ENCODE measurements at places on chromosomes 4 and X.

- no peak for DNase-seq
These were observed 9.7 kb downstream of the SMIM10 start for GRCh38 chrX:135000516-135000915.

GRCh38 chr4:10897076-10897475, 212.5 kb upstream of the CLNK start:
- DNase-seq = no peak

DNA sequence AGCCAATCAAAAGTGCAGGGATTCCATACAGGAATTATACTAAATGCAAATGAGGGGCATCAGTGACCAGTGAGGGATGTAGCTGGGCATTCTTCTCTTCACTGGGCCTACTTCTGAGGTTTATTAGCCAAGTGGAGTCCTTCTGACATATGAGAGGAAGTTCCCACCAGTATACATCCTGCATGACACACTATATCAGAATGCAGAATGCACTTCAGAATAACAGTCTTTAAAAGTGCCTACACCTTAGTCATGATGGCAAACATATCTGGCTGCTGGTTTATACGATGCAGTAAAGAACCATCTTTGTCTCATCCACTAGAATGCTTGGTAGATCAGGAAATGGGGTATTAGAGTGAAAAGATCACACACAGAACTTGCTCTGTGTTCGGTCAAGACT, 180.3 kb upstream of the PPARGC1A start:
- no peak for DNase-seq

DNA sequence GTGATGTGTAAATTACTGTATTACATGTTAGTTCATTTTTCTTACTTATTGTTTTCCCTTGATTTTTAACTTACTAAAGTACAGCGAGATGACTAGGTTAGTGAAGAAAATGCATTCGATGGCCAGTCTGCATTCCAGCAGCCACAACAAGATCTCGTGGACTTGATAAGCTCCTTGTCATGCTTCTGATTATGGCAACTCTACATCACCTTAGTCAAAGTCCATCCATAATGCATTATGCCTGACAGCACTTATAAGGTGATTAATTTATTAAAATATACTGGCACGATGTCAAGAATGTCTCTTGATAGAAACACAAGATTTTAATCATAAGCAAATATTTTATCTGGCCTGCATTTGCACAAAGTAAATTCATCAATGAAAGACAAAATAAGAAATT, 109.9 kb upstream of the NAP1L5 start:
- DNase-seq = no peak

DNA sequence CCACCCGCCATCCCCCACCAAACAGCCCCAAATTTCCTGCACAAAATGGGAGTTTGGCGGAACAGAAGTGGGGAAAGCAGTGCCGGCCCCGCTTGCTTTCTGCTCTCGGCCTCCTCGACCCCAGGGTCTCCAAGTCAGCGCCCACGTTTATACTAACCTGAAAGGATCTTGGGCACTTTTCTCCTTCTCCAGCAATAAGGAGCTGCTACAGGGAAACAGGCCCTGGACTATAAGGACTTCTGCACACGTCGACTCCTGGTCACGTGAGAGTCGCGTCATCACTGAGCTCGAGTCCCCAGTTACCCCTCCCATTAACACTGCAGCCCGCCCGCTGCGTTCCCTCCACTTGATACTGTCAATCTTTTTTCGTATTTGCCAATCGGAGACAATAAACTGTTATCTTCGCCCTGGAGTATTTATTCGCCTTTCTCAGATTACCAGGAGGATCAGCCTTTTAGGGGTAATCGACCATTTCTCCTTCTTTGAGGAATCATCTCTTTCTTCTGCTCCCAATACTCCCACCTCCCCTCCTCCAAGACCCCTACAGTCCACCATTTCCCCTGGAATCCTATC, at the start of gene TCEAL8:
TCEAL8 (minus strand) TSS at position 235 of the 573 bp plus-strand sequence. CDS start 1,176 bp downstream, outside the sequence.
- peak; percentile 31 for DNase-seq

- DNase-seq = no peak
These were observed 34.8 kb downstream of the MFSD8 start for GRCh38 chr4:127930175-127930574.

GRCh38 chr4:6680372-6681034, 13.2 kb upstream of the S100P start:
- DNase-seq = no peak

DNA sequence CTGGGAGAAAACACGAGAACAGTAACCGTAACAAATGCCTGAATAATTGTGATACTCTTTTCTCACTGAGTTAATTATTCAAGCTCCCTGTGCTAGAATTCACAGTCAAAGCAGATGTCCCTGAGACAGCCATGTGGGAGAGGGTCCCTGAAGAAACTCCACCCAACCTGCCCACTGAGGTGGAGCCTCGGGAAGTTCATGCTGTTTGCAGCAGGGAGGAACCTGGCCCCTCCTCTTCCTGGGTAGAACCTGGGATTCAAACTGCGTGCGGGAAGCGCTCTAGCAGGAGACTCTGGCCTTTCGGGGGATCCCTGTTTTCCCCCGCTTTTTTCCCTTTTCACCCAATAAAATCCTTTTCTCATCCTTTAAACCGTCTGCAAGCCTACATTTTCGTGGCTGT, 20.2 kb upstream of the RHOH start:
- peak; percentile 60 for DNase-seq

DNA sequence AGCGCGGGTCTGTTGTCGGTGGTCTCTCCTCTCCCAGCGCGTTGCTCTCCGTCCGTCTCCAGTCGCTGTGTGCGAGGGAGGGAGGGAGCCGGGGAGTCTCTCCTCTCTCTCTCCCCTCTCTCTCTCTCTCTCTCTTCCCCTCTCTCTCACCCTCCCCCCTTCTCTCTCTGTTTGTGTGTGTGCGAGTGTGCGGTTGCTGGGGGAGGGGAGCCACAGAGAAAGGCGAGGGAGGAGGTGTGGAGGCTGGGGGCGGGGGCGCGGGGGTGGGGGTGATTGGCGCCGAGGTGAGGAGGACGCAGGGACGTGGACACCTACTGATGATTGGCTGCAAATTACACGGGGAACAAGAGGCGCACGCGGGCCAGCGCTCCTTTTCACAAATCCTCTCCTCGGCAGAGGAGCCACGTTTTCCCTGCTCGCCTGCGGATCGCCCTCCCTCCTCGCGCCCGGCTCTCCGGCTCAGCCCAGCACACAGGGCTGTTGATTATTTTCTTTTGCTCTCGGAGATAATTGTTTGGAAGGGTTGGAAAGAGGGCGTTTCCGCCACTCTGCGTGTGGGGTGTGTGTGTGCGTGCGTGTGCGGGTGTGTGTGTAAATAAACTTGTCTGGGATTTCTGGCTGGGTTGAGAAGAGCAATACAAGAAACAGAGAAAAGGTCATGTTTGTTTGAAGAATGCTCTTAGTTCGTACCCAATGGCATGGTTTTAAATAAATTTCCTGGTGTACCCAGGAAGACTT, at the start of gene CXXC4:
CXXC4 (minus strand) TSS at position 73 of the 738 bp plus-strand sequence. CDS start 3,092 bp downstream, outside the sequence.
- peak; percentile 47 for DNase-seq

DNA sequence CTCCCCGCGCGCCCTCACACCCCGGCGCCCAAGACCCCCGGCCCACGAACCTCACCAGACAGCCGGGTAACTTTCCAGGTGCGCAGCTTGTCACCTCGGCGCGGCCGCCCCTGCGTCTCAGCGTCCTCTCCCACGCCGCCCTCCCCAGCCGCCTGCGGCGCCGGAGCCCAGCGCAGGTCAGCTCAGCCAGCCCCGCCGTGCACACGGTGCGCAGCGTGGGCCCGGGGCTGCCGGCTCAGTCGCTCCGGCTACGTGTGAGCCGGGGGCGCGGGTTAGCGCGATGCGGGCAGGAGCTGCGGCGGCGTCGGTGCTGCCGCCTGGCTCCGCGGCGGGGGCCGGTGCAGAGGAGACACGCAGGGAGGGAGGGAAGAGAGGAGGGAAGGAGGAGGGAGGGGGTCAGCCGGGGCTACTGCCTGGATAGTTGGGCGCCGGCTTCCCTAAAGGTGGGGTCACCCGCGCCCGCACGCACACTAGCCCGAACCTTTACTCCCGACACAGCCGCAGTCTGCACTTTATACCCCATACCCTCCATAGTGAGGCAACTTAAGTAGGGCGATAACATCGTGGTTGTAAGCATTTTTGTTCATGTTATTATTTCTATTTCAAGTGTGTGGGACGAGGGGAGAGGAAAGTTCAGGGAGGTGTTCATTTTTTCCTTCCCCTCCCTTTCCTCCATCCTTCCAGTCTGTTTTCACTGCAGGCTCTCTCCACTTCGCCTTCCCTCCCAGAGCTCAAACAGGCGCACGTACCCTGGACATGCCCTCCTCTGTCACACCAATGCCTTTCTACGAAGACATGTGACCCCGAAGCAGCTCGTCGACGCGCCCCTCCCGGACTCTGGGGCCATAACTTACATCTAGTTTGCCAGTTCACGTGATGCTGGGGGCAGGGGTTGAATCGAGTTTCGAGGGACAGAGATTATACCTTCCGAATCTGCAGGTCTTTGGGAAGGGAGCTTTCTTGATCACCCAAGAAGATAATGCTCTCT, at the start of gene PRKG2:
PRKG2 (minus strand) TSS at position 342 of the 988 bp plus-strand sequence. CDS start 10,175 bp downstream, outside the sequence.
- no peak for DNase-seq

- DNase-seq = peak; percentile 76
These were observed 23.0 kb upstream of the UBA6 start for GRCh38 chr4:67723949-67724348.

GRCh38 chr4:141413366-141413765, 192.7 kb downstream of the ZNF330 start:
- DNase-seq = no peak

DNA sequence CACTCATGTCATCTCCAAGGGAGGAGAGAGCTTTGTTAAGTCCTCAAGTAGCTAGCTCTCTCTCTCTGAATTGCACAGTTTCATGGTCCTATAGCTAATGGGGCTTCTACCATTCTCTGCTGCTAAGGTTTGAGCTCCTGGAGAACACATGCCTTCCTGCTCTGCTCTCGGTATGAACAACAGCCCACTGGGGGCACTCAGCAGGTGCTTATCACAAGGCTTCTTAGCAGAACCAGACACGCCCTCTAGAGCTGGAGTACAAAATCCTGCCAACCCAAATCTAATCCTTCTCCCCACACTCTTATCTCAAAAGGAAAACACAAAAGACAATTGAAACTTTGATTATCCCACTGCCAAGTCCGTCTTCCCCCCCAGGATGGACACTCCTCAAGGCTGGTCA, 176.5 kb downstream of the HS3ST1 start:
- no peak for DNase-seq

GRCh38 chr4:144115519-144115918, 25.0 kb downstream of the GYPA start:
- no peak for DNase-seq

- no peak for DNase-seq
These were observed 147.0 kb downstream of the AFAP1 start for GRCh38 chr4:7792616-7793015.

DNA sequence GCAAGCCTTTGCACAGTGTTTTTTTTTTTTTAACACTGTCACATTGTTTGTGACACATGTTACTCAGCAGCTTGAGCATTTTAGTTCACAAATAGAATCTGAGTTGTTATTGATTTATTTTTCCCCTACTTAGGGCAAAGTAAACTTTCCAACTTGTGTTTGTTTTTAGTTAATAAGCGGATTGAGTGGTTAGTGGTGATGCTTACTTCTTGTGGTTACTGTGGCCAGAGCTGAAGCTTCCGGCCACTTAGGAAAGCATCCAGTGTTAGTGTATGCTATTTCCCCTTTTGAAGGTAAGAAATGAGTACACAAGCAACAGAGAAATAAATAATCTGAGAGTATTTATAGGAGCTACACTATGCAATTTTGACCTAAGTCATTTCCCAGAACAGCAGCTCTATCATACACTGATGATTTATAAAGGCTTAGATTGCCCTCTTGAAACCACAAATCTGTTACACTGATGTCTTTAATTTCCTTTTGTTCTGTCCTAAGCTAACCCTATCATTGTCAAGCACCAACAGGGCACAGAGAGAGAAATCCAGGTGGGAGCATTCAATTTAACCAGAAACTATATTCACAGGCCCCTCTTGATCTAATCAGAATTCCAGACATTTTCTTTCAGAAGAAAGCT, 2464.6 kb downstream of the PCDH7 start:
- no peak for DNase-seq

- peak; percentile 53 for DNase-seq
These were observed 54.9 kb downstream of the STOX2 start for GRCh38 chr4:183960046-183960420.

DNA sequence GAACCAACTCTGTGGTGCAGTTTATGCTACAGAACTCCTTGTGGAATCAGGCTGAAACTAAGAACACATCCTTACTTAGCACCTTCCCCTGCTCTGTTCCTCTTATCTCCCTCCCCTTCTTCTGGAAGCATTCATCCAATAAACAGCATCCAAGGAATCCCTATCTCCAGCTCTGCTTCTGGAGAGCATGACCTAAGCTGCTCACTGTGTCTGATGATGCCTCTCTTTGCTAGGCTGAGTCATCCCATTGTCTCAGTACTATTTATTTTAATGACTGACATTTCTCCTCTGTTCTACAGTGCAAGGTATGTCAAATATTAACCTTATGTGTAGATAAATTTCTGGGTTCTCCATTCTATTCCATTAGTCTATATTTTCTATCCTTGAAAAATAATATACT, 71.2 kb downstream of the BEND2 start:
- no peak for DNase-seq

DNA sequence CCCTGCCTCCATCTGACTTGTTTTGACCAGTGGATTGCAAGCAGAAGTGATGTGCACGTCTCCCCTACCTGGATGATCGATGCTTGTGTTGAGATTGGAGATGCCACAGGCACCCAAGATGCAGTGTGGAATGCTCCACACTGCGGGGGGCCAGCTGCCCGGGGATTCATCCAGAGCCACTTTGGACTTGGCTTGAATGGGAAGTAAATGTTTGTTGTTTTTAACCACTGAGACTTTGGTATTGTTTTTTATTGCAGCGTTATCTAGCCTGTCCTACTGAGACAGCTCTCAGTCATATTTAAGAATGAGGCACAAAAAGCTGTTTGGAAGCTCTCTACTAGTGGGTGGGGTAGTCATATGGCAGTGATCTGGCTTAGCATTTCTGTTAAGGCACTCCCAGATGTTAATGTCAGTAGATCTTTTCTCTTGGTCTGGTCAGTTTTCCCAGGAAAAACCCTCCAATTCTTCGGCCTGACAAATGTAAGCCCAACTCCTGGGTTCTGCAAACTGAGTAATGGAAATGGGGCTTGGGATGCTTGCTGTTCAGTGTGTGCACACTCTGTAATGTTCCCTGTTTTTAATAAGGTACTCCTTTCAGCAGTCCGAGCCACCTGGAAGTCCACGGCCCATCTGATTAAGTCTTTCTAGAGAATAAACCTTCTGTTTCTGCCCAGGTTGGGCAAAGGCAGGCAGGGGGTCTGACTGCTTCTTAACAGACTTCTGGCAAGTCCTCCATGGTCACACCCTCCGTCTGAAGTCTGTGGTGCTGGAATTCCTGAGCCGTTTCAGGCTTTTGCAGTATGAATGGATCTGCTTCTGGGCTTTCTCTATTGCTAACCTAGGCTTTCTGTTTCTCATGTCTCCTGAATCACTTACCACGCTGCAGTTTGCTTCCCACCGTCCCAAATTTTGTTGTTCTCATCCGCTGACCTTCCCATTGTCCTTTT, 74.8 kb downstream of the WWC2 start:
- DNase-seq = no peak

DNA sequence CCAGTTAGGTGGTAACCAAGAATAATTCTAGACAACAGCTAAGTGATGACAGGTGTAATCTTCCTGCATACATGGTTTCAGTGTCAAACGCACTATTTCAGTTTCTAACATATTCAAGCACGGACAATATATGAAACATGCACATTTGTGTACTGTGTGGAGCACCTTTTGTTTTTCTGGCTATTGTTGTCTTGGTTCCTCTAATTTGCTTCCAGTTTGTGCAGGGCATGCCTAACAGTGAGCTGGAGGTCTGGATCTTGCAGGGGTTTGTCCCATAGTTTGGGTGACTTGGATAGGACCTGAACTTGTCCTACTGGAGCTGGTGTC, 70.5 kb upstream of the TBC1D9 start:
- DNase-seq = no peak

All from H1 (cell line).